ENCODE measurements at places on chromosomes 2 and 18. TPM values are rescaled to one million over a fixed set of nuclear protein-coding genes. Genes with fewer than 3 reads are reported as not detected.

DNA sequence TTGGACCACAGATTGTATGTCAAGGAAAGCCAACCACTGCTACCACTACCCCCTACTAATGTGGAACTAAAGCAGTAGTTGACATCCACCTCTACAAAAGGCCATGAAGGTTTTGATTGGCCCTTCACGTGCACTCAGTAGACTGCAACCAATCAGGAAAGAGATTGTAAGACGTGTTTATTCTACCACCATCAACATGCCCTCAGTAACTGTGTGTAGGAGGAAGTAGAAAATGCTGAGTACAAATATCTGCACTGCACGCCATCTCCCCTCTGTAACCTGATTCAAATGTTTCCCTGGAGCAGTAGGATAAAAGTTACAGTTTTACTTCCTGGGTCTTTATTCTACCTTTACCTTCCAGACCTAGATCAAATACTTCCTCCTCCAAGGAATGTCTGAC is 2.9 kb upstream of the CASP10 start:
- DNase-seq, result no peak

GRCh38 chr2:1299043-1299442 is 114.2 kb upstream of the TPO start:
- no peak for DNase-seq

GRCh38 chr2:107336526-107336925 is 450.6 kb upstream of the ST6GAL2 start:
- no peak for DNase-seq

- no peak for DNase-seq
Measured at GRCh38 chr2:72991980-72992733, 74.8 kb downstream of the EMX1 start.

DNA sequence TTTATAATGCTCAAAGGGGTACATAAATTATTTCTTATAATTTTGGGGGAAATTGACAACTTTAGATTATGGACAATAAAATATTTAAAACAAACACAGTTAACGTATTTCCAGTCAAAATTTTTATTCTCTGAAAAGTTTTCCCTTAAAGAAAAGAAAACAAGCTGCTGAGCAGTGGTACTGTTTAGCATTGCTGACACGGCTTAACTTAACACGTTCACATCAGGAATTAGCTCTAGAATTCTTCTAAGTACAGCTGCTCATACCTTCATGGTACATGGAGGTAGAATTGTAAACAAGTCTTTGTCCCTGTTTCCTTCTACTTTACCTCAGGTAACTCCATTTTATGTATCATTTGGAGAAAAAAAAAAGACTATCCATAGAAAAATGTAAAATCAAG is 2.0 kb downstream of the SLC38A11 start:
- DNase-seq, result no peak

DNA sequence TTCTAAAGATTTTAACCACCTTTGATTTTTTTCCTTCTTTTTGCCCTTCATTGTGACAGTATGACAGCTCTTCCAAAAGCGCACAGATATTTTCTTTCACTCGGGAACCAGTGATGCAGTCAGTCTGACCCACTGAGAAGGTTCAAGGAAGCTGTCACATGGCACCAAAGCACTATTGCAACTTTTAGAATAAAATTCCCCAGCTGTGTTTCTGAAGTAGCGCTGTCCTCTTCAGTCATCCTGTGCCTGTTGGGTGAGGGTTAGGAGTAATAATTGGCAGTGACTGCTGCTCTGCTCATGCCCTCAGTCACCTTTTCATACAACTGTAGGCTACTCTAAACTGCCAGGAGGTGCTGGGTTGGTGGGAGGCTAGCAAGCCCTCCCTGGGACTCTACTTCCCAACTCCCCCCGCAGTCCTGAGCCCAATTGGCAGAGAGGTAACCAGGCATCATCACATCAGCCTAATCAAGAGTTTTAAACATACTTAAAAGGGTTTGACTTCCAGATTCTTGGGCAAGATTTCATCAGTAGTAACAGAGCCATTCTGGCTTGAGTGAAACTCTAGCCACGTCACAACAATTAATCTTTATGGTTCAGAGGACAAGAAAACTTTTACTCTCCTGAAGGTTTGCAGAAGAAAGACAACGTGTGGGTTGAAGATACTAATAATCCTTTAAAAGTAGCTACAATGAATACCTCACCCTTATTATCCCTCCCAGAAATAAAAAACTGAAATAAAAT is 473.3 kb downstream of the FBXO15 start:
- DNase-seq, result no peak

DNA sequence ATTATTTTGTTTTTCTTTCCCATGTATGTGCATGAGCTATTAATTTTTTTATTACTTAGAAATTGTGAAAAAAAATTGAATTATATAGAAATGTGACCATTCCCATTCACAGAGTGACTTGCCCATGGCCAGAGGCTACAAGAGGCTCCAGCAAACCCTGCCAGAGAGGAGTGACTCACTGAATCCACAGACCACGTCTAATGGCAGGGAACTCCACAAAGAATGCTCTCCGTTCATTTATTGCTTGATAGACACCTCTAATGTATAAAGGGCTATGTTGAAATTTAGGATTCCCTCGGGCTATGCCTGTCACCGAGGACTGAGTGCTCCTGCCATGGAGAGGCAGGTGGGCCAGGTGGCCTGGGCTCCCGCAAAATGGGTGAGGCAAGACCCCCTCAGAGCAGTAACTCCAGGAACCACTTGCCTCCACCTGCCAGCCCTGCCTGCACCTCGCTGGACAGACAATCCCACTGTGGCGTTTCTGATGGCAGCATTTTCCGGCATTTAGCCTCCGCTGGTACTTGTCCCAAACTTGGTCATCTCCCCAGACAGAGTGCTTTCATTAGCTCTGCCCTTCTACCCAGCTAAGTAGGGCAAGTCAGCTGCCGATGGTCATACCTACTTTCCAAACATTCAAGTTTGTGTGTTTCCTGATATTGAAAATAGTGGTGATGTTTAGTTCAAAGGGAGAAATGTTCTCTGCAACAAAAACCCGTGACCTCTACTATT is 200.3 kb downstream of the PRKCE start:
- no peak for DNase-seq

DNA sequence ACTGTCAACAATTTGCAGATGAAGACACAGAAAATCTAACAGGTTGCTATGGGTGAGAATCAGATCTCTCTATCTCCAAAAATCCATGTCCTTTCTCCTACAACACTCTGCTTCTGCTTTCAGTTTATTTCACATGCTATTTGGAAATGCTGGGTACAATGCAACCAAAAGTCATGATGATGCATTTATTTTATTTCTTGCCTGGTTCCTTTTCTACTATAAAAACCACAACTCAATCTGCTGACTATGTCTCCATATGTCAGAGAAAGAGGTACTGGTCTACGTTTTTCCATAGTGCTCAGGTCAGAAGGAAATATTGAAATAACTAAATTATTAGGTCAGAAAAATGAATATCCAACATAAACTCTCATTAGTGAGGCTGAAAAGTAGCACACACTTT is 20.5 kb downstream of the RAD51AP2 start:
- no peak for DNase-seq

- no peak for DNase-seq
Measured at GRCh38 chr2:37733251-37733650, 61.8 kb upstream of the CDC42EP3 start.

- no peak for DNase-seq
Measured at GRCh38 chr2:203934711-203935438, 1.7 kb upstream of the ICOS start.

- DNase-seq, result no peak
Measured at GRCh38 chr2:224036731-224037361, 2.2 kb downstream of the SERPINE2 start.

GRCh38 chr2:28375236-28375635 is 17.4 kb upstream of the FOSL2 start:
- no peak for DNase-seq

DNA sequence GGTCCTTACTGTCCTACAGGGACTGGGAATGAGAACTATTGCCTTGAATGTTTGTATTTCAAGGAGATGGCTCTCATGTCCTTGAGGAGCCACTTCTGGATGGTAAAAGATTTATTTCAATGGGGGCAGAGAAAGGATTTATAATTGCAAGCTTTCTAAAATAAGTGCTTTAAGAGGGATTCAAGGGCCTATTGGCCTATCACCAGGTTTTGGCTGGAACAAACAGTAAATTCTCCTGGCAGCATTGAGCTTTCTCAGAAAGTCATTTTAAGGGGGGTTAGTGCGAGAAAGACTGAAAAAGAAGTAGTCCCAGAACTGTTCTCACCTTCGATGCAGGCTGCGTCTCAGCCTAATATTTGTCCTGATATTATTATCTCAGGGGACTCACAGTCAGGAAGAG is 29.8 kb downstream of the DPP10 start:
- no peak for DNase-seq

- DNase-seq, result no peak
Measured at GRCh38 chr2:127762846-127763245, 48.1 kb downstream of the WDR33 start.

DNA sequence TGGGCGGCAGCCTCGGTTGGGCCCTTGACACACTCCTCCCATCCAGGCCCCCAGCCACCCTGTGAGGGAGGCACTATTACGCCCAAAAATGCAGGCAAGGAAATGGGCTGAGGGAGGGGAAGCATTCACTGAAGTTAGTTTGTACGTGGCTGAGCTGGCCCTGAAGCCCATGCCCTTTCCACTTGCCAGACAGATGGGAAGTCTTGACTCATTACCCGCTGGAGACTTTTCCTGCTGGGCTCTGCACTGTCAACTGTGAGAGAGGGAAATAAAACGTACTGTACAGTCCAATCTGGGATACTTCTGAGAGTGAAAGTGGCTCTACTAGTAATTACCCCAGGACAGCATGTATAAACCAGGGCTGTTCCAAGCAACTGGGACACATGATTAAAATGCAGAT is 125.9 kb downstream of the MSH2 start:
- DNase-seq, result no peak

DNA sequence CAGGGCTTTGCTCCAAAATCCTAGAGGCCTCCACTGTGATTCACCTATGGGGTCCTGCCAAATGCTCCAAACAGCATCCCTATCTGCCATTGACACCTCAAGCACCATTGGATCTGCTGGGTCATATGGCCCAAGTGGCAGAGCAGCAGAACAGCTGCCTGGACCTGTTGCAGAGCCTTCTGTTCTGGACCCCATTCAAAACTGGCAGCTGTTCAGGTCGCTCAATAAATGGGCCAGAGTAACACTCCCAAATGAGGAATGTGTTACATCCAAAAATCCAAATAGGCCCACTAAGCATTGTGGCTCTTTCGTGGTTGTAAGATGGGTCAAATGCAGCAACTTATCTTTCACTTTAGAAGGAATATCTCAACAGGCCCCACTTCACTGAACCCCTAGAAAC is 783.6 kb downstream of the DCDC2C start:
- DNase-seq, result no peak

DNA sequence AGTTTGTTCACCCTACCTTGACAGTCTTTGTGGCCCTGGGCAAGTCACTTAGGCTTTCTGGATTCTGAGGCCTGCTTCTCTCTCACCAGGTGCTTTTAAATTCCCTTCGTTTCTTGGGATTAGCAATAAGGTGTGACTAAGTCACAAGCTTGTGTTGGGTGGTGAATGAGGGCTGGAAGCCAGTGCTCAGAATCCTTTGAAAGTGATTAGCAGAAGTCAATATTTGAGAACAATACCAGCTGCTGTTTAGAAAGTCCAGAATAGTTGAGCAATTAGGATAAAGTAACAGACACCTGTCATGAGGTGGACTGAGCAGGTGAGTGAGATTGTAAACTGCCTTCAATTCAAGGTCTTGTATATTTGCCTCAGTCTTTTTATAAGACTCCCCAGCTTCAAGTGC is 19.3 kb upstream of the MGAT5 start:
- DNase-seq, result no peak

GRCh38 chr18:48402953-48403352 is 6.2 kb downstream of the ZBTB7C start:
- DNase-seq, result no peak

- DNase-seq, result no peak
Measured at GRCh38 chr18:59537579-59537978, 159.6 kb downstream of the CCBE1 start.

DNA sequence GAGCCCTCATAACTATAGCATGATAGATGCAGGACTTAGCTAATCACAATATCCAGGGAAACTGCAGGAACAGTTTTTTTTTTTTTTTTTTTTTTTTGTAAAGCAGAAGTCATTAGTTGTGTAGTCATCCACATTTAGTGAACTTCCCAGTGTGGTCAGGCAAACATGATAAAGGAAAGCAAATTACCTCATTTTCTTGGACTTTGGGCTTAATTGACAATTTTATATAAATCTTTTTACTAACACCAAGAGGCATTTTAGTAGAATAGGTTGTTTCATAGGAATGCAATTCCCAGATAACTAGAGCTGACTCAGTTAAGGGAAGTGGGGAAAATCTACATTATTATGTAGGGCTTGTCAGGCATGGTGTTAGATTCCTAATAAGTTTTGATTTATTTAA is 142.7 kb upstream of the GCFC2 start:
- no peak for DNase-seq

- DNase-seq, result no peak
Measured at GRCh38 chr2:168233726-168234406, 13.5 kb downstream of the STK39 start.

DNA sequence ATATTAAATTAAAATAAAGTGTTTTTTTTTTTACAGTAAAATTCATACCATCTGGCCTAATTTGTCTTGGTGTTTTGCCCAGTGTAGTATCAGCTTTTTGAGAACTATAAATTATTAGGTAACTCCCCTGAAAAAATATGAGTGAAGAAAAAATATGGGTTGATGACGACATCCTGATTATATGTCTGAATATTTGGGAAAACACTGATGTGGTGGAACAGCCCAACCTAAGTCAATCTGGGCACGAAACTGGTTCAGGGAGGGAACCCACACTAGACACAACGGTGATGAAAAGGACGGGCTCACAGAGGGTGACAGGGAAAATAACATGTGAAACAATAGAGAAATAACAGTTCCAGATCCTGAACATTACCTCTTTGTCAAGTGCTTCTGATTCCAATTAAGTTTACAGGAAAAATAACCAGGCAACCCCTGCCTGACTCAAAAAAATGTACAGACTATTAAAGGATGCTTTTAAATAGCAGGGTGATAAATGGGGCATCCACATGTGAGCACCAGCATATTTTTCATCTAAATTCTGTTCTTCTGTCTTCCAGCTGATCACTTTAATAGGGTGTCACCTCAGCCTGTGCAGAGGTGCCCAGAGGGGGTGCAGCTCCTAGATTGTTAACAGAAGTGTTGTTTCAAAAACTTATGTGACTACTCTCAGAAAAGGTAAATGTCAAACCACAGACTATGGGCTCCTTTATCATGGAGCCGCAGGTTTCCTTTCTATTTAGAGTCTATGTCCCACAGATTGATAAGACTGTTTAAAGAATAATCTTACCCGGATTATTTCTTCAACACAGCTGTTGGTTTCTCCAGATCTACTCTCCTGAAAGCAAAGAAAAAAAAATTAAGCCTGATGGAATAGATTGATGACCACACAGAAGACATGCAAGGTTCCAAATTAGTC is 305.4 kb downstream of the AFF3 start:
- DNase-seq, result no peak

GRCh38 chr2:102418421-102418961 is 4.5 kb upstream of the IL18RAP start:
- DNase-seq, result no peak

The HOXD12 gene
- total RNA-seq, result not detected

The LOXHD1 gene
- not detected for total RNA-seq

The FNDC4 gene
- not detected for total RNA-seq

The RAB6D gene
- not detected for total RNA-seq

The CNRIP1 gene
- not detected for total RNA-seq

The PELI1 gene
- 51.1 TPM for total RNA-seq

The LRP2 gene
- total RNA-seq, result not detected

The ATF2 gene
- total RNA-seq, result 74.3 TPM

The FAM124B gene
- 0.78 TPM for total RNA-seq

The TSPYL6 gene
- total RNA-seq, result not detected

The PCARE gene
- total RNA-seq, result not detected

Measured in natural killer cell treated with Interleukin-12 subunit alpha and Interleukin-12 subunit beta and Interleukin-15 and Interleukin-18, amount 100 ng/mL, for 72 hours (primary cell).